Prostate gland (tissue), 2 donors: ENCODE measurements at places on chromosomes 11 and 22. TPM values are rescaled to one million over a fixed set of nuclear protein-coding genes. Genes with fewer than 3 reads are reported as not detected.

- H3K27me3 ChIP-seq = no peaks in the 10 kb centered on the region
- no peak overlapping the region for H3K27ac ChIP-seq
- H3K4me1 ChIP-seq = no peaks in the 10 kb centered on the region
- DNase-seq = no peak
- H3K4me3 ChIP-seq = no peak overlapping the region
Observed at GRCh38 chr22:22552630-22553029, 6.4 kb downstream of the PRAME start.

DNA sequence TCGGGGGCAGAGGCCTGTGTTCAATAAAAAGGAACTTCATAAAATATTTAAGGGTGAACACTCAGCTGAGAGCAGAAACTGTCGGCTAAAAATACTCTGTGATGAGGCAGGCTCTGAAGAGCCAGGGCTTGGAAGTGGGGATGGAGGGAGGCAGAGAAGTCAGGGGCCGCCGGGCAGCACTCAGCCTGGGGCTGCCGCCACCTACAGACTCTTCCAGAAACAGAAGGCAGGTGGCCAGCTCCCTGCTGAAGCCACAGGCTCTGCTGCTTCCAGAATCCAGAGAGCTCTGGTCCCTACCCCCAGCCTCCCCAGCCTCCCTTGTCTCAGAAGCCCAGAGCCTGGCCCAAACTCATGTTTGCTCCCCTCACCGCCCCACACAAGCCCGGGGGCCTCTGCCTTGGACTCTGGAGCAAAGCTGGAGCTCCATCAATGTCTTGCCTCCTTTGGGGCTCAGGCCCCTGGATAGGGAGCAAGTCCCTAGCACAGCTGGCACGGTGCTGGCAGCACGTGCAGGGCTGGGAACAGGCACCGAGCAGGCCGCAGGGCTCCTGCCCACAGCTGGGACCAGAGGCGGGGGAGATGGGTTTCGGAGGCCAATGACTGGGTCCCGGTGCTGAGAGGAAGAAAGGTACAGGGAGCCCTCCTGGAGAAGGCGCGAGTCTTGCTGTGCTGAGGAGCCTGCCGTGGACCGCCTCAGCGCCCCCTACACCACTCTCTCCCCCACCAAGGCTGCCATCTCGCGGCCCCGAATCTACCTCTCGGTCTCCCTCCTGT, 8.2 kb downstream of the LRFN4 start:
- DNase-seq = no peak
- no peaks in the 10 kb centered on the region for H3K27me3 ChIP-seq
- H3K36me3 ChIP-seq = no peaks in the 10 kb centered on the region
- H3K4me1 ChIP-seq = no peaks in the 10 kb centered on the region
- no peak overlapping the region for H3K27ac ChIP-seq
- no peak overlapping the region for H3K4me3 ChIP-seq

The APOBEC3B gene
- 1.5 TPM for total RNA-seq

The GAB2 gene
- 12.8 TPM for total RNA-seq

GRCh38 chr11:108647701-108648527, 17.0 kb upstream of the DDX10 start:
- H3K36me3 ChIP-seq = no peaks in the 10 kb centered on the region
- no peak overlapping the region for H3K27ac ChIP-seq
- H3K4me3 ChIP-seq = no peak overlapping the region
- peak; percentile 75 for DNase-seq
- no peaks in the 10 kb centered on the region for H3K27me3 ChIP-seq
